ENCODE measurements at places on chromosomes 16 and 17. TPM values are rescaled to one million over a fixed set of nuclear protein-coding genes. Genes with fewer than 3 reads are reported as not detected.

DNA sequence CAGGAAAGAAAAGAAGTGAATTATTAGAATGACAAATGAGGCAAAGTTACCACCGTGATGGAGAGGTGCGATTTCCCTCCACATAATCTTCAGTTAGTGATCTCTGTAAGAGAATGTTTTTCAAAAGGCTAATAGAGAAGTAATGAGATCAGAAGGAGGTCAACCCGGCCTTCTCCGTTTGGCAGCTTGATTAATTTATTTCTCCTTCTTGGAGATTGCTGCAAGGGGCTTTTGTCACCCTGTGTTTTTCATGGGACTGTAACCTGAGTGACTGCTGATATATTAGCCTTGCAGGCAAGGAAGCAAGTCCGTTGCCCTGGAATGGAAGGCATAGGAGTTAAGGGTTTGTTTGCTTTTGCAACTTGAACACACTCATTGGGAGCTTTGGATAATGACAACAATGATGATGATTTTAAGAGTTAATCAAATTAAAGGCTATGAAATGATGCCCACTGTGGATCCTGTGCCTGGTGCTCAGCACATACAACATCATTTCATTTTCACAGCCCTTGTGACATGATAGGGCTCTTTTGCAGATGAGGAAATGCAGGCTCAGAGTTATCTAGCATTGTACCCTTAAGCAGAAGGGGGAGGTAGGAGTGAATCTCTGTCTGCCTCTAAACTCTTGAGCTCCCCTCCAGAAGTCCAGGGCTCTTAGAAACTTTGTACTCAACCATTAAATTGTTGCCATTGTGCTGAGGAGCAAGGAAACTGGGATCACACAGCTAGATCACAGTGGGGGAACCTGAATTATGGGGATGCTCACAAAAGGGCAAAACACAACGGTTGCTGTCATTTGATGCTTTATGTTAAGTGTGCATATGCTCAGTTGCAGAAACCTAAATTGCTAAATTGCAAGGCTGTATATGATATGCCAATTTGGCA is 226.3 kb downstream of the WWOX start:
- DNase-seq = no peak

Gene CPD
- total RNA-seq = 192 TPM

DNA sequence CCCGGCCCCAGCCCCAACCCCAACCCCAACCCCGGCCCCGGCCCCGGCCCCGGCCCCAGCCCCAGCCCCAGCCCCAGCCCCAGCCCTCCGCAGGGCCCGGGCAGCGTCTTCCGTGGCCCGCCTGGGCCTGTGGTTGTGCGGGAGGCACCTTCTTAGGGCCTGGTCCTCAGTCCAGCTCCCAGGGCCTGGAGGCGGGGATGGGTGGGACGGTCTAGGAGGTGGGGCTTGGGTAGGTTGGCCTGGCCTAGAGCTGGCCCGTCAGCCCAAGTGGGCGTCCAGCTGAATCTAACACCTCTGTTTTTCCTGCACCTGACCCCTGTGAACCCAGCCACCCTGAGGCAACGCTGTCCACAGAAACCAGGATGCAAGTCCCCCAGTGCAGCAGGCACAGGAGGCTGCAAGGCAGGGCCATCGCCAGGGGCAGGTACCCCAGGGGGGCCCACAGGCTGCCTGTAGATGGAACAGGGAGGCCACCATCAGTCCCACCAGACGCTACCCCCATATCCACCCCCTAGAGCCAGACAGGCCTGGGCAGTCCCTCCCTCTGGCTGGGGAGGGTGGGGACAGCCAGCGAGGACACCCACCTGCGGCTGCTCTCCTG is 8.8 kb downstream of the MSLN start:
- no peak for DNase-seq

- DNase-seq = no peak
Measured at GRCh38 chr17:57561072-57561861, 183.8 kb downstream of the CCDC182 start.

DNA sequence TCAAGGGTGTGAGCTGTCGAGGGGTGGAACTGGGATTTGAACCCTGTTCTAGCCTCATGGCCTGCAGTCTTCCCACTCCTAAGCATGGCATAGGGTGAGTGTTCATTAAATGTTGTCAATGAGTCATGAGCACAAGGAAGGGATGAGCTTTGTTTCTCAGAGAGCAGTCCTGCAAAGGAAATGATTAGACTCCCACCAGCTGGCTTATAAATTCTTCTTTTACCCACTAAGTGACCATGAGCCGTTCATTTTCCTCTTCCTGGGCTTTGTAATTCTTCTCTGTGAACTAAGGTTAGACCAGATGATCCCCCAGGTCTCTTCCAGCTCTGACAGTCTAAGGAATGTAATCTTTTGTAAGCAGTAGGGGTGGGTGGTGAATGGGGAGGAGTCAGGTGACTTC is 47.9 kb upstream of the HNF1B start:
- DNase-seq = peak; percentile 76

- DNase-seq = no peak
Measured at GRCh38 chr17:72931635-72932034, 160.9 kb downstream of the SLC39A11 start.

DNA sequence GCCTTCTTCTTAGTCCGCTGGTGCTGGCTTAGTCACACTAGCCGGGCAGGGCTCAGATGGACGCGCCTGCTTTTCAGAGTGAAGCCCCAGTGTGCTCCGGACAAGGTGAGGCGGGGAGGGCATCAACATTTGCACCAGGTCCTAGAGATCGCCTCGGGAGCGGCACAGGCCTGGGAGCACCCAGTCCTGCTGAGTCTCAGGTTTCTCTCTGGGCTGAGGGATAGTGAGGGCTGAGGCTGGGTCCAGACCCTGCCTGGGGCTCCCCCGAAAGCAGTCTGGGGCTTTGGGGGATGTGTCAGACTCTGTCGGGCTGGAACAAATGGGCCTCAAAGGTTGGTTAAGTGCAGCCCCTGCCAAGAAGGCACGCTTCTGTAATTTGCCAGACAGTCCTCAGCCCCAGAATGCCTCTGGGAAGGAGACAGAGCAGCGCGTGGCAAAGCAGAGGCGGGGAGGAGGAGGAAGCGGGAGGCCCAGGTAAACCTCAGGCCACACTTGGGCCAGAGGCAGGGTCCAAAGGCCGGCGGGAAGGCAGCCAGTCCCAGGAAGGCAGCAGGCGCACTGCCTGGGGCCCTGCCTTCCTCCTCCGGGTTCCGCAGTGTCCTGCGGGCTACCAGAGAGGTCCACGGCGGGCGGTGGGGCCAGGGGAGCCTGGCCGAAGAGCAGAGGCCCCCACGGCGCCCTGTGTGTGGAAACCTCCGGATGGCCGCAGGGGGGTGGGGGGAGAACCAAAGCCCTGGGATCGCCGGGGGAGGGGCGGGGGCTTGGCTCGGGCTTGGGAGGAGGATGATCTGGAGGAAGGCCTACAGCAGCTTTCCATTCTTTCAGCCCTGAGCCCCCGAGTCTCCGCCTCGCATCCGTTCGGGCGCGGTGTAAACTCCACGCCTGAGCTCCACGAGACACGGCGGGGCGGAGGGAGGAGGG is 39.5 kb upstream of the ATP2A3 start:
- no peak for DNase-seq

Gene ABCC12
- total RNA-seq = not detected

DNA sequence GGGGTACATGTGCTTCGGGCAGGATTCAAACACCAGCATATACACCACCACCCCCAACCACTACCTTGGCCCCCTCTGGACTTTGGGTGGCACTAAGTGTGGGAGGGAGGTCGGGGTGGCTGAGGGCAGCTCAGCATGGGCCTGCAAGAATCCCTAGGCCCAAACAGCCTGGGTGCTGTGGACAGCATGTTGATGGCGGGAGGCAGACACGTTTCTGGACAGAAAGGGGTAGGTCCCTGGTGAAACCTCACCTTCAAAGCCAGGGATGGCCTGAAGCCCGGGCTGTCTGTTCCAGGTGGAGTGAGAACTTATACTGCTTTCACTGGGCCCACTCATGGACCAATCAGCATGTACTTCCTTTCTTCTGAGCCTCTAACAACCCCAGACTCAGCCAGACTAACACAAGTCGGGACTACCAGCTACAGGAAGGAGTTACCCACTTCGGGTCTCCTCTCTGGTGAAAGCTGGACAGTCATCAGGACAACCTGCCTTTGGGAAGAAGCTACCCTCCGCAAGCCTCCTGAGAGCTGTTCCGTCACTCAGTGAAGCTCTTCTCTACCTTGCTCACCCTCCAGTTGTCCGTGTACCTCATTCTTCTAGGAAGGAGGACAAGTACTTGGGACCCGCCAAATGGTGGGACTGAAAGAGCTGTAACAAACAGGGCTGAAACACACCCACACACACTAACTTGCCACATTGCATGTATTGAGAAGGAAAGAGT is 203.0 kb downstream of the CPPED1 start:
- DNase-seq = no peak

GRCh38 chr16:86951831-86952598 is 365.2 kb downstream of the C16orf95 start:
- DNase-seq = peak; percentile 100

DNA sequence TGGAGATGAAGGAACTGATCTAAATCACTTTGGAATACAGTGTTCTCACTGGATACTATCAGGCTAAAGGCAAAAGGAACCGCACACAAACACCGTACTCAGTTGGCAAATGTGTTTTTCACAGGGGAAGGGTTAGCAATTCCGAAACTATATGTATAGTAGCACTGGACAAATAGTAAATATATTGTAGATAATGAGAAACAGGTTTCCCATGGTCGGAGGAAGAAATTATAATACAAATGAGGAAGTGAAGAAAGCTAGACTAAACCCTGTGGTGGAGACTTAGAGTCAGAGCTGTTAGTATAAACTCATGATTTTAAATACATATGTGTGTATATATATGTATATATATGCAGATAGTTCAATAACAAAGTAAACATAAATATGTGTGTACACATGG is 414.1 kb upstream of the SALL1 start:
- no peak for DNase-seq

Gene MYH2
- not detected for total RNA-seq

Gene MT1F
- 2.1 TPM for total RNA-seq

DNA sequence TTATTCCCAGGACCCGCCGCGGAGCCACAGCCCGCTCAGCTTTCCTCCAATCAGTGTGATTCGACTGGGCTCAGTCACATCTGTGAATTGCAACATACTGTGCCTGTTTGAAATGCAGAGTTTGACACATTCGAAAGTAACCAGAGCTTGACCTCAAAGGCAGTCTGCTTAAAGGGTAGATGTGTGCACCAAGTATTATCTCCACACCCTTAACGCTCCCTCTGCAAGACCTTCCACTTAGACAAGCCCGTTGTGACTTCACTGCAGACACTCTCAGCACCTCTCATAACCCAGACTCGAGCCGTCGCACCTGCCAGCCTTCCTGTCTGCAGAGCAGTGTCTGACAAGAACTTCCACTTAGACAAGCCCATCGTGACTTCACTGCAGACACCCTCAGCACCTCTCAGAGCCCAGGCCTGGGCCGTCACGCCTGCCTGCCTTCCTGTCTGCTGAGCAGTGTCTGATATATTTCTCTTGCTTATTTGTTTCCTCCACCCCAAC is 3.7 kb downstream of the KLHDC4 start:
- DNase-seq = no peak

DNA sequence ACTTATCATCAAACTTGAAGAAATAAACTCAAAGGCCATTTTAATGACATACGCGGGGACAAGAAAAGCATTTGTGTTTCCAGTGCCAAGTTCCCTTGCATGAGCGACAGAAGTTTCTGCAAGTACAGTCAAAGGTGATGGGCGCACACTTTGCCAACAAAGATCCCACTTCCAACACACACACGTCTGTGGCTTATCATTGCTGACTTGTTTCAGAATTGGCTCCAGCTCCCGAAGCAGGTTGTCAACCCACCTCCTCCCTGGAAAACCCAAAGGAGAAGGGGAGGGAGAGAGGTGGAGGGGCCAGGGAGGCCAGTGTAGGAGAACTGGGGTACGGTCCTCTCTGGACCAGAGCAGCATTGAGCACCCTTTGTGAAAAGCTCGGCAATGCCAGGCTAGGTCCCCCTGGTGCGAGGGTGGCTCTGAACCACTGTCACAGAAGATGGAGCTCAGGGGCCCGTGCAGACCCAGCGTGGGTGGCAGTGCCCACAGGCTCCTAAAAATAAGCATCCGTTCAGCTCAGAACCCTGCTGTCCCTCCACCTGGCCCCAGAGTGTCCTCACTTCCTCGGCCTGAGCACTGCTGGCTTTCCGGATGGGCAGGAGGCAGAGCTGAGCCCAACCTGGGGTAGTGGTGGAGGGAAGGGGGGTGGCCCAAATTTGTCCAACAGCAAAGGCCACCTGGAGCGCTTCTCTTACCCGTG is 33.2 kb downstream of the RBFOX3 start:
- DNase-seq = no peak

DNA sequence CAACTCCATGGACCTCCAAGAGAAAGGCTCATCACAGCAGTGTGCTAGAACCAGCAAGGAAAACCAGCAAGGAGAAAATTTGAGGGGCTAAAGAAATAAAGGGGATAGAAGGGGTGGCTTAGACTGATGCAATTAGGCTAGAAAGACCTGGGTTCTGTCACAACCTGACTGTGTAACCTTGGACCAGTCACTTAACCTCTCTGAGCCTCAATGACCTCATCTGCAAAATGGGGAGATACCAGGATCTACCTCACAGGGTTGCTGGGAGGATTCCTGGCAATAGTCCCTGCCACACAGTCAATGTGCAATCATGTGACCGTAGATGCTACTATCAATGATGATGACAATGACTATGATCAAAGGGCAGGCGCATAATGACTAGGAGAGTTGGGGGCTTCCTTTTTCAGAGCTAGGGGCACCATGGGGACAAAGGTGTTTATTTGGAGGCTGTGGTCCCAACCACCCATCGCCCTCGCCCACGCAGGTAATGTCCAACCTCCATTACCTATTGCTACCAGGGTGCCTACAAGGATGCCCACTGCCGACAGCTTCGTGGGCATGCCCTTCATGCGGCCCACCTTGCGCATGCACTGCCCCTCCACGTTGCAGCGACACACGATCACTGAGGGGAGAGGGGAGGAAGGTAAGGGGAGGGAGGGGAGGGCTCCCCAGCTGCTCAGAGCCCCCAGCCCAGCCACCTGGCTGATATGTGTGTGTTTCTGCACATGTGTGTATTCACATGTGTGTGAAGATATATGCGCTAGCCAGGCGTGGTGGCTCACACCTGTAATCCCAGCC is 9.7 kb downstream of the CDH16 start:
- DNase-seq = no peak

DNA sequence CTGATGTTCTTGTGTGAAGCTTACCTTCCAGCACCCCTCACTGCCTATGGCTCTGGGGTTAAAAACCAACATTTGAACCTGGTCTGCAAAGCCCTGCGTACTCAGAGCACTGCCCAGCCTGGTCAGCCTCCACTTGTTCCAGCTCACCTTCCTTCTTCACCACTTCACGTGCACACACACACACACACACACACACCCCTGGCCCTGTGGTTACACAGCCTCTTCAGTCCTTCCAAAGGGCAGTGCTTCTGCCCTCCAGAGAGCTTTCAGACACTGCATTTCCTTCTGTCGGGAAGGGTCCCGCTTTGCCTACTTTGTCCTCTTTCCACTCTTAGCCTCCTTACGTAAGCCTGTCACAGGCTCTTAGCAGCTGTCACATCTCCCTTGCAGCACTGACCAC is 9.6 kb upstream of the TMEM220 start:
- DNase-seq = no peak

Gene KRT24
- total RNA-seq = not detected

Gene USP6
- total RNA-seq = not detected

DNA sequence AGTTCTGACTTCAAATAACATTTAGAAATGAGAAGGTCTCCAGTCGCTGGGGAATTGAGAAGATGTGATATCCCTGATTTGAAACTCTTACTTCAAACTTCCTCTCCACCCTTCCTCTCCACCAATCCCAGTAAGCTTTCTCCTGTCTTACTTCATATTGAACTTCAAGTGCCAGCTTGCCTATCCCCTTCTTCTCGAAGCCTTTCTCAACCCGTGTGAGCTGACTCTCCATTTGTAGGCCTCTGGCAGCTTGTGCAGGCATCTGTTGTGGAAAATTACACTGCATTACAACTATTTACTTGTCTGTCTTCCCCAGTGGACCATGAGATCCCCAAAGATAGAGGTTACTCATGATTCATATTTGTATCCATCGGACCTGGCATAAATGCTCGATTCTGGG is 280.8 kb upstream of the CDH5 start:
- no peak for DNase-seq

Data from fibroblast of lung (primary cell).